ENCODE measurements at places on chromosomes 3 and 15. TPM values are rescaled to one million over a fixed set of nuclear protein-coding genes. Genes with fewer than 3 reads are reported as not detected.
A peak's percentile ranks its signal among the peaks of the same experiment; 100 is the strongest.

The PRR20G gene
- not detected for total RNA-seq

The RPS17 gene
- total RNA-seq, result 3,166 TPM

GRCh38 chr3:152261329-152261728 is 7.4 kb upstream of the MBNL1 start:
- no peak for DNase-seq

The CSNK1G1 gene
- 26.3 TPM for total RNA-seq

The APPL1 gene
- total RNA-seq, result 29.5 TPM

DNA sequence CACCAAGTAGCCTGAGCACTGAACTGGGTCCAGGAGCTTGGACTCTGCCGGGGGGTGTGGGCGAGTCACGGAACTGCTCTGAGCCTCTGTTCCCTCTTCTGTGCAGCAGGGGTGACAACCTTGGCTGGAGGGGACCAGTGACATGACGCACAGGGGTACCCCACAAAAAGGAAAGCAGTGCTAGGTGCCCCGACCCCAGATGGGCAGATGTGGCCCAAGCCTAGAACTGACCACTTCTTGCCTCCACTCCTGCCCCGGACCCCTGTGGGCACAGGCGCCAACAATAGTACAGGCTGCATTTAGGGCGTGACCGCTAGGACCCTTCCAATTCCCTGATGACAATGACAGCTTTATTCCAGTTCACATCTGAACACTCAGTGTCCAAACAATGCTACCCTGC is 255.9 kb upstream of the LYSMD4 start:
- DNase-seq, result no peak

- no peak for DNase-seq
Observed at GRCh38 chr15:98719137-98719740, 70.9 kb downstream of the IGF1R start.

The KNG1 gene
- not detected for total RNA-seq

DNA sequence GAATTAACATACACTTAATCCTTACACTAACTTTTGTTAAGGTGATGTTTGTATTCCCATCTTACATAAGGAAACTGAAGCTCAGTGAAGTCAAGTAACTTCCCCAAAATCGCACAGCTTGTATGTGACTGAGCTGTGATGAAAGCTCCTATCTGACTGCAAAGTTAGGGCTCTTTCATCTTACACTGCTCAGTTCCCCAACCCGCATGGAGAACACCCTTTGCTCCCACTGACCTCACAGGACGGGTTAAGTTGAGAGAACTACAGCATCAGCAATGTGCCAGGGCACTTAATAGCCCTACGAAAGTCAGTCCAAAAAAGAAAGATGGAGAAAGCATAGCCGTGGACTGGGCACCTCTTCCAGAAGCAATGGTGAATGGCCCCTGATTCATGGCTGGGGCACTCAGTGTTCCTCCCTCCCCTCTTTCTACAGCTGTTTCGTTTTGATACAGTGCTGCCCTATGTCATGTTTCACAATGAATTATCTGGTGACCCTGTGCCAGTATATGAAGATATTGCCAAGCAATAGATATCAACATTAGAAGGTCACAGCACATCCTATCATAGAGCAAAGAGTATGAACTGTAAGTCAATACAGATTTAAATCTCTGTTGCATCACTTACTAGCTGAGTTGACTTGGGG is 38.0 kb downstream of the CADPS start:
- DNase-seq, result no peak

GRCh38 chr3:22101811-22102210 is 350.8 kb upstream of the ZNF385D start:
- DNase-seq, result no peak

DNA sequence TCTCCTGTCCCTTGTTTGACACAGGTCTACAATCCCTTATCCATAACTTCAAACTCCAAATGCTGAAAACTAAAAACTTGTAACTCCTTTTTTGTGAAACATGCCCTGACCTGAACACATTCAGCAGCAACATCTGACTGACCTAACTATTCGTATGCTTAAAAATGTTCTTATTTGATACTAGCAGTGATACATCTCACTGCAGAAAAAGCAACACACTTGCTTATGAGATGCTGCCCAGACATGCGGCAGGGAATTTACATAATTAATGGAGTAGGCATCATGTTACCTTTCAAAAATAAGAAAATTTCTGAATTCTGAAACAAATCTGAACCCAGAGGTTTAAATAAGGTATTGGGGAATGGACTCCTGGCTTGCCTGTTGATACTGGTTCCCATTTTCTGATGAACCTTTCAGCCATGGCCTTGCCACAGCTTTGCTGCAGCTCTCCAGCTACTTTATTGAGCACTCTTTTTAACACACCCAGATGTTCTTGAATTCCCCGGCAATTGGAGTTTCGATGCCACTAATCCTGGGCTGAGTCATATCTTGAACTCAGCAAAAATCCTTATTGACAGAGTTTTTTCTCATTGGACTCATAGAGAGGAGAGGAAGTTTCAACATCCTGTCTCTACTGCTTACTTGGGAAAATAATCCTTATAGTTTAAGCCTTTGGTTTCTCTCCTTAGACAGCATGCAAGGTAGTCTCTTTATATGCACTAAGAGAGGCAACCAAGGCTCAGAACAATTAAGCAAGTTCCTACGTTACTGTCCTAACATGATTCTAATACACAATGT is 296.6 kb upstream of the LMCD1 start:
- DNase-seq, result peak; percentile 90

- DNase-seq, result no peak
Observed at GRCh38 chr3:72380711-72381493, 467.3 kb downstream of the SHQ1 start.

DNA sequence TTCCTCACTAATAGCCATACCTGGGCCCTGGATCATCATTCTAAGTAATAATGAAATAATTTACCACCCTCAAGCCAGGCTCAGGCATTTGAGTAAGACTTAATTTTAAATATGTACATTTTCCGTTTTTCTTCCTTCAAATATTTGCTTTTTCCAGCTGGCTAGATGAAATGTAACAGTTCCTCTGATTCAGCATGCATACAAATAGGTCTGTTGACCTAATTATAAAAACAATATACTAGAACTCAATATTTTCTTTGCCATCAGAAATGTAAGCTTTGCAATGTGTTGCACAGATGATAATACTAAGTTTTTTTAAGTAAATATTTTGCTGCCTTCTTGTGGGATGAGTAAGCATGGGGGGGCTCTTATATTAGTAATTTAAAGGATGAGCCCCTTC is 91.6 kb downstream of the FEZF2 start:
- DNase-seq, result no peak

- DNase-seq, result no peak
Observed at GRCh38 chr3:150521463-150521862, 24.8 kb downstream of the SERP1 start.

- peak; percentile 2 for DNase-seq
Observed at GRCh38 chr15:25684521-25685431, 178.4 kb downstream of the ATP10A start.

The IGDCC3 gene
- total RNA-seq, result not detected

The GPR15 gene
- not detected for total RNA-seq

DNA sequence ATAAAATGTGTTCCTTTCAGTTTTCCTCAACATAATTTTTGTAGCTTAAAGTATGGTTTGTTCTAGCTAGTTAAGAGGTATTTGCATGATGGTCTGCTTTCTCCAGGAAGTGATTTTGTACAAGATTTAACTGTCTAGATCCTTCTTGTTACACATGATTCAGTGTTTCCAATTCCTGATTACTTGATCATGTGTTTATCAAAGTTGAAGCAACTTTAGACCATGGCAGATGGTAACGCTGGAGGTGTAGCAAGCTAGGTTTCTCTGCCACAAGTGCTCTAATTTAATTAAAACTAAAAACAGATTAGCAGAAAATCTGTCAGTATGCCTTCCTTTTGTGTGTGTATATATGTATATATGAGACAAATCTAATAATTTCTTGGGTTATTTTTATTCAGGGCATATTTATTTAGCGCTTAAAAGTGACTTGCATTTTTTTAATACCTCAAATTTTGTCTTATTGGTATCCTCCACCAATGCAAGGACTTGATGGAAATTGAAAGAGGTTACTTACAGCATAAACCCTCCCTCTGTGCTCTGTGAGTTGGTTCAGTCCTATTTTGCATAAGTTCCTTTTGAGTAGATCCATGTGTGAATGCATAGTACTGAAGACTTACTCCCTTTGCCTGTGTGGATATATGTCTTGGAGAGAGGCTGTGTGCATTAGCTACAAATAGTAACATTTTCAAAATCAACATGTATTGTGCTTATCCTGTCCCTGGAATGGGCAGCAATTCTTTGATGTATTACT is 157.3 kb upstream of the CGNL1 start:
- DNase-seq, result peak; percentile 8

DNA sequence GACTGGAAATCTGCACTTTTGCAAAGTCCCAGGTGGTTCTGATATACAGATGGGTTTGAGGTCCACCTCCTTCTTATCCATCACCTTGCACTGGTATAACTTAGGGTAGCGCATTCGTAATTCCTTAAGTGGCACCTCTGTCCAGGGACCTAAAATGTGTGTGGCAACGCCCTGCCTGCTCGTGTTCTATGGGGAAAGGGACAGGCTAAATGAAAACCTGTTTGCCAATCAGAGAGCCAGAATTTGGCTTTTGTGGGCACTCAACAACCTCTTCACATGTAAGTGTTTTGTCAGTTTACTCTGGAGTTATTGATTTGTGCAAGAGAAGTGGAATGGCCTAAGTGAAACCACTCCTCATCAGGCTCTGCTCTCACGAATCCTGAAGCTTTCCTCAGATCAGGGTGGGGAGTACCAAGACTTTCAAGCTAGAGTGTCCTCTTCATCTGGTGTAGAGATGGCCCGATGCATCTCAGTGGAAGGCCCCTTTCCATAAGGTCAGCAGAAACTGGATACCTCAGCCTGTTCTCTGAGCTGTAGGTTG is 138.3 kb downstream of the ALDH1A2 start:
- DNase-seq, result no peak

GRCh38 chr3:125087768-125088391 is 32.1 kb upstream of the HEG1 start:
- DNase-seq, result peak; percentile 20

- no peak for DNase-seq
Observed at GRCh38 chr15:35771746-35772442, 225.9 kb upstream of the DPH6 start.

- peak; percentile 88 for DNase-seq
Observed at GRCh38 chr3:125057186-125057850, 1.5 kb upstream of the HEG1 start.

The ASB14 gene
- total RNA-seq, result not detected

The ESYT3 gene
- total RNA-seq, result 1.1 TPM

The GNB4 gene
- total RNA-seq, result 10.9 TPM

DNA sequence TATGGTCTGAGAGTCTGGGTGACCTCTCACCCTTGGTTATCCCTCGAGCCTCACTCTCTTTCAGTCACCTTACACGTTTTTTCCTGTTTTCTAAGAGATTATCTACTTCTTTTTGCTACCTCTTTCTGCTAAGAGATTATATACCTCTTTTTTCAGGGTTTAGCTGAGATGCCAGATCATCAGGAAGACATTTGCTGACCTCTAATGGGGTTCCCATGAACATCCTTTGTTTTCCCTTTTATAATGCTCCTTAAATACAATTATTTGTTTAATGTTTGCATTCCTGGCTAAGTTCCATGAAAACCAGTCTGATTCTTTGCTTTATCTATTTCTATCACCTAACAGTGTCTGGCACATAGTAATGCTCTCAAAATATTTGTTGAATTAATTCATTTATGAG is 39.6 kb downstream of the LEKR1 start:
- DNase-seq, result no peak

DNA sequence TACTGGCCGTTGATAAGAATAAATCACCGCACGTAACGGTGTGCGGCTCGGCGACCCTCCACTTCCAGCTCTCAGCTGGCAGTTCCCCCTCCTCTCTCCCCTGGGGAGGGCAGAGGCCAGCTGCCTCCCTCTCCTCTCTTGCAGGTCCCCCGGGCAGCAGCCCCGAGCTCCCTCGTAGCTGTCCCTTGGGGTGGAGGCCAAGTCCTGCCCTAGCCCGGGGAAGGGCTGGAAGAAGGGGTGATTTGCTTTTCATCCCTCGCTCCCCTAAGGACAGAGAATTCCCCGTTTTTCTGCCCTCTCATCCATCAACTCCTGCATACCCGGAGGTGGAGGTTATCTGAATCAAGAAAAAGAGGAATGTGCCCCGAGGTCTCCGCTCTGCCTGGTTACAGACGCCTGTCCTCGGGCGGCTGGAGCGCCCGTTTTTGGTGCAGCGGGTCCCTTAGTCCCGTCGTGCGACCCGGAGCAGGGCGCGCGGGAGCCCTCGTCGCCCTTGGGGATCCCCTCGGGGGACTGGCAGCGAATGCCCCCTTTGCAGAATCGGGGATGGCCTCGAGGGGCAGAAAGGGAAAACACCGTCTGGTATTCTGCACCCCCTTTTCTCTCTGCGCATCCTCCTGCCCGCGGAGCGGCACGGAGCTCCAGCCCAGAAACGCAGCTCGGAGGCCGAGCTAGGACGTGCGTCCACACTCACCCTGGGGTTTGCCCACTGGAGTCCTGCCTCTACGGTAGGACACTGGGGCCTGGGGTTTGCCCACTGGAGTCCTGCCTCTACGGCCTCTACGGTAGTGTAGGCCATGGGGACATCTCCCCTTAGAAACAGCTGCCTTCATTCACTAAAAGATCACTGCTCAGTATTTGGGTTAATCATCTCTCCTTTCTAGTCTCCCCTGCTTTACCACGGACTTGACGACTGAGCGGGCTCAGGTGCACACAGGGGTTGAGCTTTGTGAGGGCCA is 2.2 kb downstream of the PTPRG start:
- DNase-seq, result no peak

The NANOGP8 gene
- not detected for total RNA-seq

The CFAP91 gene
- total RNA-seq, result not detected

DNA sequence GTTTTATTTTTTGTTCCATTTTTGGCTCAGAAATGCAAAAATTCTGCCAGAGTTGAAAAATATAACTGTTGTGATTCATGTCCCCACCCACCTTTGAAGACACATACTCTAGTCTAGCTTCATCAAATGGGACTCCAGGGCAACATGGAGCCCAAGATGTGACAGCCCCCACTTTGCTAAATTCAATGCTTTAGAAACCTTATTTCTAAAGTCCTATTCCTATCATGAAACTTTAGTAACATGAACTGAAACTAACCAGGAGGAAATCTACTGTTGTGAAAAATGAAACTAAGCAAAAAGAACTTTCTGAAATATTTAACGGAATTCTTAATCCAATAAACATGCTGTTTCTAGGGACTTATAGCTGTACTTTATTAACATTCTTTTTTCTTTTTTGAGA is 20.3 kb downstream of the UBP1 start:
- no peak for DNase-seq

DNA sequence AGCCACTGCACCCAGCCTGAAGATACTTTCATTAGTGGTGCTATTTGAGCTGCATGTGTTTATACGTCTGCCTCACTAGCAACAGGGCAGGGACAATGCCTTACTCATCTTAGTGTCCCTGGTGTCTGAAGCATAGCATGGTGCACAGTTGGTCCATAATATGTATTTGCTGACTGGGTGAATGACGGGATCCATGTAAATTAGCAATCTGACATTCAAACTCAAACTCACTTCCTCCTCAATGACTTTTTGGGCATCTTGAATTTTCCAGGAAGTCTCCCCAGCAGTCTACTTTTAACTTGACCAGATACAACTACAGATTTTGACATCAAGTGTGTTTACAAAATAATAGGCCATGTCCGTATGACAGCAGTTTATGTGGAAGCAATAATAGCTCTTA is 3.0 kb upstream of the LDHAL6B start:
- DNase-seq, result no peak

The MAN2A2 gene
- total RNA-seq, result 12.3 TPM

Data from bronchial epithelial cell (primary cell).